ENCODE measurements at places on chromosomes 11 and 22.

- DNase-seq, result no peak
Observed at GRCh38 chr11:131723088-131723487, 352.7 kb downstream of the NTM start.

GRCh38 chr11:105673089-105673488 is 63.2 kb downstream of the GRIA4 start:
- peak; percentile 62 for DNase-seq

DNA sequence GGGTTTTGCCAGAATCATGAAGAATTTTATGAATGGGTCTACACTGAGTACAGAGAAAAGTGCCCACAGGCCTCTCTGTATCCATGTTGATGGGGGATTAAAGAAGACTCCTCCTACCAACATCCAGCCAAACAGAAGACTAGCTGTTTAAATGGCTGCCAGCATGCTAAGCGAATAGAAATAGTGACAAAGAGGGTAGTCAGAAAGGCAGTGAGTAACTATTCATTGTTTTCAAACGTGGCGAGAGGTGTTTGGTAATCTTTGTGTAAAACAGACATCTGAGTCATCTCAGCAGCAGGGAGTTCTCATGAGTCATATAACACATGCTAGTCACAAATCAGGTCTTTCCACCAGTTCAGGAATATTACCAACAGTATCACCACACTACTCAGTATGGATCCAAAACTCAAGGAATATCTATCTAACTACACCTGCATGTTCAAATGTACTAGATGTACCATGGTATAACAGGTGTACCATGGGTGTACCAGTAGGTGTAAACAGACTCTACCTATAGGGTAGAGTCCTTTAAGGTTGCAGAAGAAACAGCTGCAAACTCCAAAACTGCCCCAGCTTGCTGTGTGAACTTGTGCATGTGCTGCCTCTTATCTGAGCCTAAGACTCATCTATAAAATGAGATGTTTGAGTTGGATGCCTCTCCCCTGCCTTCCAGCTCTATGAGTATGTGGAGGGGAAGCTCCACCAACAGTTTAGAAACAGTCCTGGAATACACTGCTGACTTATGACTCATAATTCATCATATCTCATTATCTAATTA is 82.0 kb downstream of the SLC1A2 start:
- DNase-seq, result no peak

DNA sequence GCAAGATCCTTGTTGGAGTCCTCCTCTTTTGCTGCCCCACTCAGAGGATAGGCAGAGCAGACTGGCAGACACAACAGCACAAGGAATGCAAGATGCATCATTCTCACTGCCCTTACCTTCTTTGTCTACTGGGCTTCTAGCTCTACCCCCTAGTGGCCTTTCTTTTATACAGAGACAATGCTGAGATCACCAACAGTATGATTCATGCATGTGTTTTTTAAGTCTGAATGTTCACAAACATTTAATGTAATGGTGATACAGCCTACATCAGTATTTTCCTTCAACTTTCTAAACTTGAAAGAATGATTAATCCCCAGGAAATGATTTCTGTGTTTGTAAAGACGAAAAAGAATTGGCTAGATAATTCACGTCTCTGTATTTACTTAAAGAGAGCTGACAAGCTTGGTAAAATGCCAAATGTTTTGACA is at the start of gene MMP10:
Gene MMP10 (minus strand): TSS at position 138 of the 428 bp plus-strand sequence. CDS start 37 bp downstream, at position 101.
- DNase-seq, result no peak

DNA sequence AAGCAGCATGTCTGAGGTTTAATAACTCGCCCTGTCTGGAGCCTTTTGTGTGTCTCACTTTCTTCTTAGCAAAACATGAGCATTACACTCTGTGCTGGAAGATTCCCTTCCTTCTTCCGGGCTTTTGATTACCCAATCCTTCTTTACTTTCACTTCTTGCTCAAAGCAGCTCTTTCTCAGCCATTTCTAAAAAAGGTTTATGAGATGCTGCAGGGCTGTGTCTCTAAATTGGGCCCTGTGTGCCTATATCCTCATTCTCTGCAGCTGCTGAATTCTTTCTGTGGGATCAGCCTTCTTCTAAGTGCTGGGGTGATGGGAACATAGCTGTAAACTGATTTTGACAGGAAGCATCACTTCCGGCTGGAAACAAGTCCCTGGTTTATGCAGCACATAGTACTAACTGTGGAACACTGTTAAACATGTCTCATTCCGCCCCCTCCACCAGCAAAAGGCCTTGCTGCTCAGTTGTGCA is 71.8 kb downstream of the PIWIL4 start:
- DNase-seq, result no peak

Measured in neural crest cell (in vitro differentiated cells).